ENCODE measurements at places on chromosomes 5 and 9.

DNA sequence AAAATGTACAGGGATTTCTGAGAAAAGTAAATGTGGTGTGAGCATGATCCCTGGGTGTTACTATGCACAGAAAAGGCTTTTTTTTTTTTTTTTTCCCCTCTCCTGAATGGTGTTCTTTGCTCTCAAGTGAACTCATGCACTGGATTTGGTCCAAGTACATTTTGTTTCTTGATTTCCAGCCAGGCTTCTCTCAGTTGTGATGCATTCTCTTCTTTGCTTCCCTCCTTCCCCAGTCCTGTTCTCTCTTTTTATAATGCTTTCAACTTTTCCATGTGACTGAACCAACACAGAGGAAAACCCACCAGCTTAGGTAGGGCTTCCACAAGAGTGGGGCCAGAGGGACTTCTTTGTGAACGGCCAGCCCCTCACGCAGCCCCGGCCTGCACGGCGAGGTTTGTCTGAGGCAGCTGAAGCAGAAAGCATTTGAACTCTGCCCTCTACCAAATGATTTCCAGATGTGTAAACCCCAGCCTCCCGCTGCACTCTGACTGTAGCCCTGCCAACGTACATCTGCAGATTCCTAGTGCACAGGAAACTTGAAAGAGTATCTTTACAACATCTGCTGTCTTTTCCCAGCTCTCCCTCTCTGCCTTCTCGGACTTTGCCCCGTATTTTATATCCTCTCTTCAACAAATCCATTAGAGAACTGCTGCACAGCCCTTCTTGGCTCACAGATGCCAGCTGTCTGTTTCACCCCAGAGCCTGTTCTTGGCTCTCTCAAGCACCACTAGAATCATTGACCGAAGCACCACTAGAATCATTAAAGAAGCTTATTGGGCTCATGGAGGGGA is 71.8 kb upstream of the CD180 start:
- DNase-seq = no peak

DNA sequence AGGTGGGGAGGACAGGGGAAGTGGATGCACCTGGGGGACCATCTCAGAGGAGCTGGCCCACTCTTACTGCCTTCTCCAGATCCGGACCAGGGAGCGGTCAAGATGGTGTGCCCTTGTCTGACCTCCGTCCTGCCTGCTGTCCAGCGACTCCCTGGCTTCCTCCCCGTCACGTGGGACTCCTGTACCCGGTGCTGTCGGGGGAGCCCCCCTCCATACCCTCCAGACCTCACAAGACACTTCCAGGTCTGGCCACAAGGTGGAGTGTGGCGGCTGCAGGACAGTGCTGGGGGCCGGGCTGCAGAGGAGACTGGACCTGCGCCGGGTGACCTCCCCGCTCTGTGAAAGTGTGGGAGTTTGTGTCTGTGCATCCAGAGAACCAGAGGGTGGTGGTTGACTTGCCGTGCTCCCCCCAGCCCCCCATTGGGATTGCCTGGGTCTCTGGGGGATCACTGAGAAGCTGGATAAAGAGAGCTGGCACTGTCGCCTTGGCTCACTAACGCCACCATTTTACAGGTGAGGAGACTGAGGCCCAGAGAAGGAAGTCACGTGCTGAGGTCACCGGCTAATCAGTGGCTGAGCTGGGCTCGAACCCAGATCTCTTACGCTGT is 1.9 kb upstream of the CRB2 start:
- DNase-seq = peak; percentile 54

DNA sequence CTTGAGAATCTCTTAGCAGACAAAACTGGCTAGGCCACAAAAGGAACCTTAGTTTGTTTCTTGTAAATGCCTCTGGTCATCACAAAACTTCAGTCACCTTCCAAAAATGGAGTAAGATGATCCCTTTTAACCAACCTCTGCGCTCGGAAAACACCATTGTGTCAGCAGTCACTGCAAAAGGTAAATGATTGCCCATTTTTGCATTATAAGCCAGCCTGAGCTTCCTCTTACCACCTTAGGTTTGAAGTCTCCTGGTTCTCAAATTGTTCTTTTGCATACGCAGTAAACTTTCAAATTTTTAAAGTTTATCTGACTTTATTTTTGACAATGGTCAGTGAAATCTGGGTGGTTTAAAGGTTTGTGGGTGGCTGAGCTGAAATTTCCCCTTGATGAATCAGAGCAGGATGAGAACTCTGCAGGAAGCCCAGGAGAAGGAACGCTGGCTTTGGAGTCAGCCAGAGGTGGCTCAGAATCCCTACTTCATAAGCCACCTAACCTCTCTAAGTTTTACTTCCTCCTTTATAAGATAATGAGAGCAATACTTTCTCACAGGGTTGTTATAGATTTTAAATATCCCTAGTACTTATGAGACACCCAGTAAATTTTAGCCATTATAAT is 131.4 kb downstream of the MED10 start:
- DNase-seq = no peak

GRCh38 chr9:98896632-98897031 is 47.1 kb upstream of the COL15A1 start:
- DNase-seq = no peak

DNA sequence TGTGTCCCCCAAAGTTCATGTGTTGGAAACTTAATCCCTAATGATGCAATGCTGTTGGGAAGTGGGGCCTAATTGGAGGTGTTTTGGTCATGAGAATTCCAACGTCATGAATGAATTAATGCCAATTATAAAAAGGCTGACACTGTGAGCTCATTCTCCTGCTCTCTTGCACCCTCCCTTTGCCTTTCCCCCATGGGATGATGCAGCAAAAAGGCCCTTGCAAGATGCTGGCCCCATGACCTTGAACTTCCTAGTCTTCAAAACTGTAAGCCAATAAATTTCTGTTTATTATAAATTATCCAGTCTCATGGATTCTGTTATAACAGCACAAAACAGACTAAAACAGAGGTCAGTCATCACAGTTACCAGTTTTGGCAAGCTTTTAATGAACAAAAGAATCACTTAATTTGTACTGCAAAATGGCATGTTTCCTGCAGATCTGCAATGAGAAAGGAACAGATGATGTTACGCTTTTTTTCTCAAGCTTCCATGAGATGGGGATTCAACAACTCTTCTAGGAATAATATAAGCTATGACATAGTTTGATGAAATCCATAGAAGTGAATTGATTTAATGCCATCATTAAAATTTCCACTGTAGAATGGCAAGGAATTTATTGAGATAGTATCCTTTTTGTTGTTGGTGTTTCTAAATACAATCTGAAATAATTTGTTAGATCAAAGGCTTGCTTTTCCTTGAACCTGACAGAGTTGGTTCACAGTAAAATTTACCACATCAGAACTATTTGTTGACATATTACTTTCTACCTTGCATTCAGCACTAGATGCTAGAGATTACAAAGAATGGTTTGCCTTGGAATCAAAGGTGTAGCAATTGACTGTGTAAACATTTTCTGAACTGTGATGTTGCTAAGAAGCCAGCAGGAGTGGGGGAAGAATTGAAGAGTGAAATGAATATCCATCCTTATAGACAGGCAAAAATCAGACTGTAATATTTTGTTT is 29.3 kb upstream of the RFK start:
- no peak for DNase-seq

DNA sequence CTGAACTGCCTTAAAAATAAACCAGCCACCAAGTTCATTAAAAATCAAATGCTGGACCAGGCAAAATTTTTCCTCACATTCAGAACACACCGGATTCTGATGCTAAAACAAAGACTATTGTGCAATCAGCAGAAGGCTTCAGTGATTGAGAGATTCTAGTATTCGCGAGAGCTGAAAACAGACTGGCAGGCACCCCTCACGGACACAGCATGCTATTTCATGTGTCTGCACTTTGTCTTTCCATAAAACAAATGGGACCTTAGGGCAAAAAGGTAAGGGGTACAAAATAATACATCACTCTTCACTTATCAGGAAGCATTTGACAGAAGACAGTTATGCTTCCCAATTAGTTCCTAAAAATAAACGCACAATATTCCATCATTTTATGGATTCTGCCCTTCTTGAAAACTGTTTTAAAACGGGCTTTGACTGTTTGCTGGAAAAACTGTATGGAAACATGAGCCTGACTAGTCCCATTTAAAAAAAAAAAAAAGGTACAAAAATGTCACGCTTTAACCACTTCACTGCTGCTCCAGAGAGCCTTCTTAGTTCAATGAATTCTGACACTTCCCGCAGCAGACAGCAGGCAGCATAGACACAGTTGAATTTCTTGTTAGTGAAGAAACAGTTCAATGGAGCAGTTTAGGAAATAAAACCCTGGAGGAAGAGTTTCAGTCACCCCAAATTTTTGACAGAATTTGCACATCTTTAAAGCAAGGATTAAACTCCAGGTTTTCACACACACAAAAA is 99.2 kb downstream of the MED27 start:
- DNase-seq = no peak

- DNase-seq = no peak
Observed at GRCh38 chr9:83965350-83966208, 14.4 kb downstream of the HNRNPK start.

DNA sequence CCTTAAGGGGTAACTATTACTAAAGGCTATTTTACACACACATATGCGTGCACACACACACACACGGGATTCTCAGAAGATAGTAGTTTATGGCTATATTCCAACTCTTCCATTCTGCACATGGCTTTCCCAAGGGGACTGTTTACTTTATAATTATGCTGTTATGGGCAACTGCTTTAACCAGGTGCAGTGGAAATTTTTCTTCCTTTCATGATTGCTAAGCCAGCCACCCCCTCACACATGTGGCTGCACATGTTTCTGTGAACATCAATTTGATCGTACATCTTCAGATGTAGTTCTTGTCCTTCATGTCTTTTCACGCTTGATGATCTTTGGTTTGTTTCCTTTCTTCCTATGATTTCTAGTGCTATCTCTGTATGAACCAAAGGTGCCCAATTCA is 37.0 kb downstream of the MRPS30 start:
- no peak for DNase-seq

GRCh38 chr5:38105801-38106200 is 152.6 kb upstream of the EGFLAM start:
- no peak for DNase-seq

DNA sequence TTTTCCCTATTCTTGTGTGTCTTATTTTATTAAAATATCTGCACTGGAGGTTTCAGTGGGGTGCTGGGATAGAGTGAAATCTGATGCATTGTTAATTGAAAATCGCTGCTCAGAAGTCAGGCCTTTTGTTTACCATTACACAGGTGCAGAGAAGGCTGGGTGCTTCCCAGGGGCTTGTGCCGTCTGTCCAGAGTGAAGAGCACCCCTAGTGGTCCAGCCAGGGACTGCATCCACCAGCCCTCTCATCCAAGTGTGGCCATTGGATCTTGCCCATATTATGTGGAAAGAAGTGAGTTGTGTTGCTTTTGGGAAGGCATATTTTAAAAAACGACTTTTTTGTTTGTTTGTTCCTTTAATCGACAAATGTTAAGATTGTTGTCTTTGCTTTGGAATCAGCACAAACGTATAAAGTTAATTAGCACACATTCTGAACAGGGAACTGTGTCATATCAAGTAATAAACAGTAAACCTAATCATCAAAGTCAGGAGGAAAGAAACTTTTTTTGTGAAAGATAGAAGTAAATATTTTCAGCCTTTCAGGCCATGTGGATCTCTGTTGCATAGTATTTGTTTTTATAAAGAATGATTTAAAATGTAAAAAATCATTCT is 315.6 kb downstream of the MTRR start:
- peak; percentile 18 for DNase-seq

- no peak for DNase-seq
Observed at GRCh38 chr9:120922404-120923195, 4.0 kb downstream of the TRAF1 start.

DNA sequence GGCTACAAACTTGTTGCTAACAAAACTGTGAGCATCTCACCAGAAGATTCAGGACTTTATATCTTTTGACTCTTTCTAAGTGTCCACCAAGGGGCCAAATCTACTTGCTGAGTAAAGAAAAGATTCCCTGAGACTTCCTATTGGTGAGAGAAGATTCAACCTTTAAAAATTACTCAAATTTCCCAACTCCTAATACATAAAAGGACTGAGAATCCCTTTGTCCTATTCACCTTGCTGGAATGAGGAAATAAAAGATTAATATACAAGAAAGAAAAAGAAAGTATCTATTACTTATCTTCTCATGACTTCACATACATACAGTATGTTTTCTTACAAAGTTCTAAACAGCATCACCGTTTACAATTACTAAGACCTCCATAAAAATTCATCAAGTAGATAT is 47.9 kb upstream of the MYOT start:
- no peak for DNase-seq

- DNase-seq = no peak
Observed at GRCh38 chr5:91434348-91434747, 51.2 kb upstream of the ARRDC3 start.

DNA sequence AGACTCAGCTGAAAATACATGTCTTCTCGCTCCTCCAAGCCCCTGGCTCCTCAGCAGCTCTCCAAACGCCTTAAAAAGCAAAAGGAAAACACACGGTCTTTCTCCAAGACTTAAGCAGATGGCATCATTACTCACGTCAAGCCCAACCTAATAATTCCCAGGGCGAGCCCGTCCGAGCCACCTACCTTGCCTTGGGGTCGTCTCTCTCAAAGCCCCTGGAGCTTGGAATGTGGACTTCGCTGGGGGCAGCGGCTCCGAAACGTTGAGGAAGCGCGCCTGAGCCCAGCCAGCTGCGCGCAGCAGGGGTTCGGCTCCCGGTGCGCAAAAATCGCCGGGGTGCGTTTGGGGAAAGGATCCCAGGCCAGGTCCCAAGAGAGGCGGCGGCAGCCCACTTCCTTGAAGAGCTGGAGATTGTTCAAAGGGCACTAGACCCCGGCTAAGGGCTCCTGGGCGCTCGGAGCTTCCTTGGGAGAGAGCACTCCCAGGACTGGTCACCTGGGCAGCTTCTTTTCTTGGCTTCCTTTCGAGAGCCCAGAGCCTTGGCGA is 395 bp downstream of the DRD1 start:
- DNase-seq = no peak

- DNase-seq = no peak
Observed at GRCh38 chr5:157523976-157524375, 51.6 kb downstream of the ADAM19 start.

DNA sequence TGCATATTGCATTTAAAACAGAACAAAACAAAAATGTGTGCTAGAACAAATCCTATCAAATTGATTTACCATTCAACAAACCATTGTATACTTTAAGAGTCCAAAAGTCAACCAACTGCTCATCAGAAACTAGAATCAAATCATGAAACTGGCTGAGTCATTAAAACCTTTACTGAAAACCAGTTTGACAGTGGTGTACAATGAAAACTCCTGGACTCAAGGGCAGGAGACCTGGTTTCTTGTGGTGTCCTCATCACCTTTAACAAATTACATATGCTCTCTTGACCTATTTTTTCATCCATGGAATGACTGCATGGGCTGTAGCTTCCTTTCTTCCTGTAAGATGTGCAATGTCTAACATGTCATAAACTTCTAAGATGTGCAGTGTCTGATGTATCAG is 315.3 kb upstream of the SLC30A5 start:
- DNase-seq = no peak

DNA sequence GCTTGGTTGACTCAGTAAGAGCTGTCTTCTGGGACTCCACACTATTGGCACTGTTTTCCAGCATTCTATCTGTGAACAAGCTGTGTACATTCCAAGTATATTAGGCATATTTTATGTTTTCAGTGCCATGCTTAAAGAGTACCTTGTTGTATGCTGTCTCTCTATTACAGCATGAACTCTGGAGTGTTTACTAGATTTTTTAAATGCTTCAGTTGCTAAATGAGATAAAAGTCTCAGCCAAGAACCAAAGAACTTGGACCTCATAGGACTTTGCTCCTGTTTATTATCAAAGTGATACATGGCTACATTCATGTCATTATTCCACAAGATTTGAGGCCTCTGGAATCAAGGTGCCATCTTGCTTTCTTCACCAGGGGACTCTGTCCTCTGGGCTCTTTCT is 167.2 kb downstream of the C9orf152 start:
- DNase-seq = no peak
